ENCODE measurements at places on chromosomes 3 and 15. TPM values are rescaled to one million over a fixed set of nuclear protein-coding genes. Genes with fewer than 3 reads are reported as not detected.

GOLGA8R gene
- total RNA-seq = 1.1 TPM

DNA sequence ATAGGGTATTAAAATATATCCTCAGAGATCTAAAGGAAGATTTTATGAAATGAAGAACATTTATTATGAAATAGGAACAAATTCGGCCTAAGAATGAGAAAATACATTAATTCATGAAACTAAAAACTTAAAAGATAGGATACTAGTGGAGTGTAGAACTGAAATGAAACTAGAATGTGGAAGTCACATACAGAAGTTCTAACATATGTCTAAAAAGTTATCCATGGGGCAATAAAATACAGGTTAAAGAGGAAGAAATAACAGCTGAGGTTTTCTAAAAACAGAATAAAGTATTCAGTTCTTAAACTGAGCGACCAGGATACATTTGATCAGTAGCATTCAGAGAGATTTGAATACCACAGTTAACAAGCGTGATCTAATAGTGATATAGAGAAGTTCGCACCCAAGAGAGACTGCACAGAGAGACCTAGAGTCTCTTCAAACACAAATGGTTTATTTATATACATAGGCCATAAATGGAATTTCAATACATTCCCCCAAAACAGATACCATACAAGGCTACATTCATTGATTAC, 85.9 kb downstream of the FEZF2 start:
- no peak for DNase-seq

DNA sequence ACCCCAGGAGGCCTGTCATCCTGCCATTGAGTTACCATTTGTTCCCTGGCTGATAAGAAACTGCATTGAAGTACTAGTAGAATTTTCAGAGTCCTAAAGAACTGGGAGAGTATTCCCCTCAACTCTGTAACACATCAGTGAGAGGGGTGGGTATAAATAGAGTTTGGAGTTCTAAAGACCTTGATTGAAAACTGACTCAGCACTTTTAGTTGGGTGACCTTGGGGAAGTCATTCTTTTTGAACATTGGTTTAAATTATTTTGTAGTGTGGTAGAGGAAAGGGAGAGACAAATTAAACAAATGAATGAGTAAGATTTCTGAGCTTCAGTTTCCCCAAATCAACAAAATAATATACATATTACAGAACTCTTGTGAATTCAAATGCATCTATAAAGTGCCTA, 344.5 kb upstream of the THBS1 start:
- no peak for DNase-seq

GRCh38 chr3:60250206-60250605, 1001.0 kb downstream of the FHIT start:
- no peak for DNase-seq

- no peak for DNase-seq
Observed at GRCh38 chr3:167976516-167977361, 119.0 kb downstream of the GOLIM4 start.

- no peak for DNase-seq
Observed at GRCh38 chr3:179156170-179156569, 8.0 kb downstream of the PIK3CA start.

GRCh38 chr3:57864853-57865252, 108.7 kb downstream of the SLMAP start:
- no peak for DNase-seq

GRCh38 chr3:122674339-122674738, 6.3 kb upstream of the PARP14 start:
- no peak for DNase-seq

GRCh38 chr15:85324202-85324601, 56.2 kb upstream of the AKAP13 start:
- no peak for DNase-seq

GRCh38 chr15:82137261-82137660, 91.4 kb upstream of the MEX3B start:
- no peak for DNase-seq

- no peak for DNase-seq
Observed at GRCh38 chr3:24736701-24737100, 242.1 kb upstream of the THRB start.

Data from esophagus squamous epithelium (tissue), 5 donors.